ENCODE measurements at places on chromosomes 5 and 9. TPM values are rescaled to one million over a fixed set of nuclear protein-coding genes. Genes with fewer than 3 reads are reported as not detected.

GRCh38 chr9:78932849-78933627 is 636.1 kb downstream of the PSAT1 start:
- no peaks in the 10 kb centered on the region for H3K4me1 ChIP-seq
- H3K27me3 ChIP-seq, result no peaks in the 10 kb centered on the region
- no peak for DNase-seq
- H3K27ac ChIP-seq, result no peak overlapping the region
- H3K4me3 ChIP-seq, result no peak overlapping the region

DNA sequence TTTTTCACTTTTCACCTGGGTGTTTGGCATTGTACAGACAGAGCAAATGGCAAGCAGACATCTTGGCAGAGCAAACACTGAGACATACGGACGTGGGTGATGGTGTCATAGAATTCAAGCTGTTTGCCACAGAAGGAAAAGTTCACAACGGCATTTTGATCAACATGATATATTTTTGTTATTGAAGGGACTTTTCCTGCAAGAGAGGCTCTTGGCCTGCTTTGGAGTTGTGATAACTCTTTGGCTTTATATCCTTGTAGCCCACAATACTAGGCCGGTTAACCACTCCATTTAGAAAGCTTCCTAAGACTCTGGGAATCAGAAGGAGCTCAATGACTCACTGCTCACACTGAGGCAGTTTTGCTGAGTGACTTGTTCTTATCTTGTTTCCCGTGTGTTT is 1038.3 kb downstream of the TLE1 start:
- H3K4me1 ChIP-seq, result no peaks in the 10 kb centered on the region
- H3K27me3 ChIP-seq, result no peaks in the 10 kb centered on the region
- no peak for DNase-seq
- no peak overlapping the region for H3K27ac ChIP-seq
- H3K4me3 ChIP-seq, result no peak overlapping the region

DNA sequence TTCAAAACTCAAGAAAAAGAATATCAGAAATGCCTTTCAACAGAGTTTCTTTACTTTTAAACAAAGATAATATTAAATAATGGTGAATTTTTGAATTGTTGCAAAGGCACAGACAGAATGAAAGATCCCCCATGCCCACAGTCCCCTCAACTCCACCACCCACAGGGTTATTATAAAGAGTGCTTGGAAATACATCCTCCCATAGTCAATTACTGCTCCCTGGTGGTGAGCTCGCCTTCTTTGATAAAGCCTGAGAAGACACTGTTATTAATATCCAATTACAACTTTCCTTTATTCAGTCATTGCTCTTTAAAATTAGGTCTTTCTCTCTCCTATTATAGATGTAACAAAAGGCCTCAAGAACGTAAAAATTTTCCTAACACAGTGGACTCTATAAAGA is 490.2 kb upstream of the RORB start:
- no peak for DNase-seq
- H3K27ac ChIP-seq, result no peak overlapping the region
- H3K4me3 ChIP-seq, result no peak overlapping the region
- no peaks in the 10 kb centered on the region for H3K27me3 ChIP-seq
- H3K4me1 ChIP-seq, result no peaks in the 10 kb centered on the region
- no peaks in the 10 kb centered on the region for H3K36me3 ChIP-seq

DNA sequence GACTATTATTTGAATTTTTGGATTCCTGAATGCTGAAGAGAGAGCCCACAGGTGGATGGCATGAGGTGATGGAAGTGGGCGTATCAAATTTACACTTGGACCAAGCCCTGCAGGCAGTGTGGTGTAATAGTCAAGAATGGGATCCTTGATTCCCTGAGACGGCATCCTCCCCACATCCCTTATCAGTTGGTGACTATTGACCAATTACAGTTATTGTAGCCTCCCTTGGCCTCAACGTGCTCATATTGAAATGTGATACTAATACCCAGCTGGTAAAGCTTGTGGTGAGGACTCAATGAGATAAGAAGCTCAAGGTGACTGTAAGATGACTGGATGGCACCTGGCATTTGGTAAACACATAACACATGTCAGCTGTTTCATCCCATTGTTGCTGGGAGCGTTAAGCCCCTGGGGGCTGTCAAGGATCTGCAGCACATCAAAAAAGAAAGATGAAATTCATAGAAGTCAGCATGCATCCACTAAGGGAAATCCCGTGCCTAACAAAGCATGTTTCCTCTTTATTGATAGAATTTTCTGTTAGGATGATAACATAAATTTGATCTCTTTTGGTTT is 65.6 kb upstream of the IRX2 start:
- no peaks in the 10 kb centered on the region for H3K4me1 ChIP-seq
- no peak overlapping the region for H3K4me3 ChIP-seq
- no peaks in the 10 kb centered on the region for H3K36me3 ChIP-seq
- no peak for DNase-seq
- 0 out of 3 replicates have a peak, but pooled peaks cover 4% of the 10 kb centered on the region for H3K27me3 ChIP-seq

- no peak overlapping the region for H3K4me3 ChIP-seq
- H3K4me1 ChIP-seq, result no peaks in the 10 kb centered on the region
- no peaks in the 10 kb centered on the region for H3K27me3 ChIP-seq
Observed at GRCh38 chr5:94976853-94977252, 308.0 kb downstream of the MCTP1 start.

GRCh38 chr5:305050-305449 is 16.5 kb upstream of the AHRR start:
- H3K36me3 ChIP-seq, result peaks cover 48% of the 10 kb centered on the region
- H3K27me3 ChIP-seq, result no peaks in the 10 kb centered on the region
- H3K27ac ChIP-seq, result no peak overlapping the region
- H3K4me3 ChIP-seq, result no peak overlapping the region

GRCh38 chr5:9928326-9928725 is 298.2 kb upstream of the TAS2R1 start:
- H3K4me3 ChIP-seq, result no peak overlapping the region
- H3K4me1 ChIP-seq, result no peaks in the 10 kb centered on the region
- H3K36me3 ChIP-seq, result no peaks in the 10 kb centered on the region
- H3K27ac ChIP-seq, result no peak overlapping the region
- no peaks in the 10 kb centered on the region for H3K27me3 ChIP-seq
- DNase-seq, result no peak

GRCh38 chr9:14750821-14751220 is 28.3 kb upstream of the CER1 start:
- DNase-seq, result no peak
- no peaks in the 10 kb centered on the region for H3K4me1 ChIP-seq
- no peak overlapping the region for H3K27ac ChIP-seq
- no peak overlapping the region for H3K4me3 ChIP-seq
- no peaks in the 10 kb centered on the region for H3K27me3 ChIP-seq

Gene GARIN3
- not detected for total RNA-seq

Gene CYLC2
- total RNA-seq, result not detected

Gene TSSK1B
- not detected for total RNA-seq

Gene DROSHA
- 109 TPM for total RNA-seq

All from K562 (cell line).